ENCODE measurements at places on chromosomes 13 and 19.

DNA sequence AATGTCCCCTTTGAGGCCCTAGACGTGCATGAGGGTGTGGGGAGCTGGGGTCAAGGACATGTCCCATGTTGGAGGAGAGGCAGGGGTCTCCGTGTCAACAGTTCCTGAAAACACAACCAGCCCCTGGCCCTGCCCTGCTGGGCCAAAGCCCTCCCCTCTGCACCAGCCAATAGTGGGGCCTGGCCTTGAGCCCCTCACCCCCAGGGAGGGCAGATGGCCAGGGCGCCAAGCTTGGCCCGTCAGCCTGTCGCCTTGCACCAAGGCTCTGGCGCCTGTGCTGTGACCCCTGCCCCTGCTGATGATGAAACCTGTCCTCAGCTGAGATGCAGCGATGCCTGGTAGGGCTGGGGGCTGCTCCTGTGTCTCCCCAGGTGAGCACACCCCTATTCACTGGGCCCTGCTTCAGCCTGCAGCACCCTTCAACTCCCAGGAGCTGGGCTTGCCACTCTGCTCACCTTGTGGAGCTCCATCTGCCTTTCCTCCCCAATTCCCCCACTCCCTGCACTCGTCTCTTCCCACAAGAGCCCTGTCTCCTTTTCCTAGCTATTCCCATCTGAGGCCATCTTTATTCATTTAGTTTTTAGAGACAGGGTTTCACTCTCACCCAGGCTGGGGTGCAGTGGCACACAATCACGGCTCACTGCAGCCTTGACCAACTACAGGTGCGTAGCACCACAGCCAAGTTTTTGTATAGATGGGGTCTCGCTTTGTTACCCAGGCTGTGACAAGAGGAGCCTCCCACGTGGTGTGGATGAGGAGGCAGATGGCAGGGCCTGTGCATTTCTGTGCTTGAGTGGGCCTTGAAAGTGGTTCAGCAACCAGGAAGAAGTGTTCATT lies 2.1 kb upstream of the HAMP start:
- H3K36me3 ChIP-seq = peaks cover 14% of the 10 kb centered on the region
- no peak overlapping the region for H3K27ac ChIP-seq
- peaks cover 2% of the 10 kb centered on the region for H3K4me1 ChIP-seq

DNA sequence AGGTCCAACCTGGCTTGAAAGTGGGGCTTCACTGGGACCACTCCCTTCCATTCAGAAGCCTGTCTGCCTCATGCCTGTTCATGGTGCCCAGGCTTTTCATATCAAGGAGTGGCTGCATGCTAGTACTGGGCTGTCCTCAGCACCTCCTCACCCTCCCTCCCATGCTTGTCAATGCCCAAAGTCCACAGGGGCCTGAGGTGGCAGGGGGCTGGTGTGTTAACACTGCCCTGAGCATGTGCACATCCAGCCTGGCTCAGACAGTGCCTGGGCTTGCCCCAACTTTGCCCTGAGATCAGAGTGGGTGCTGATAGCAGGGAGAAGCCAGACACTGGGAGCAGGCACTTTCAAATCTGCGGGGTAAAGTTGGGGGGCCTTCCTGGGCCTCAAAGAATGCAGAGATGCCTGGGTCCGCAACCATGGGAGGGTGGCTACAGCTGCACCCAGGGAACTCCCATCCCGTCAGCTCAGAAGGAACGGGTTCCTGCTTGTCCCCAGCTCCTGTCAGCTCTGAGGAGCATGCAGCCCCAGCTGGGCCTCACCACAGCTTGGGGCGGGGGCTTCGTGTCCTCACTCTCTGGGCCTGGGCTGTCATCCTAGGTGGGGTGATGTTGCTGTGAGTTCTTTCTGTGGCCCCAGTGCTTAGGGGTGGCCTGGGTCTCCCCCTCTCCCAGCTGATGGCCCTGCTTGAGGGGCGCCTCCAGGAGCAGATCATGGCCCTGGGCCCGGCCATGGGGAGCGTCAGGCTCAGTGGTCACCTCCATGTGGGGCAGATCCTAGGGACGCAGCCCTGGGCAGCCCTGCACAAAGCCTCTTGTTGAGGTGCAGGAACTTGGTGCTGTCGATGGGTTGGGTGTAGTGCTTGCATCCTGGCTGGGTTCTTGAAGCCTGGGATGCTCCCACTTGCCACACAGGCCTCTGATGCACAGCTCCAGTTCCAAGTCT lies 830.6 kb upstream of the SLITRK5 start:
- no peak for DNase-seq
- no peak overlapping the region for H3K4me3 ChIP-seq
- H3K27ac ChIP-seq = no peak overlapping the region
- no peaks in the 10 kb centered on the region for H3K4me1 ChIP-seq

DNA sequence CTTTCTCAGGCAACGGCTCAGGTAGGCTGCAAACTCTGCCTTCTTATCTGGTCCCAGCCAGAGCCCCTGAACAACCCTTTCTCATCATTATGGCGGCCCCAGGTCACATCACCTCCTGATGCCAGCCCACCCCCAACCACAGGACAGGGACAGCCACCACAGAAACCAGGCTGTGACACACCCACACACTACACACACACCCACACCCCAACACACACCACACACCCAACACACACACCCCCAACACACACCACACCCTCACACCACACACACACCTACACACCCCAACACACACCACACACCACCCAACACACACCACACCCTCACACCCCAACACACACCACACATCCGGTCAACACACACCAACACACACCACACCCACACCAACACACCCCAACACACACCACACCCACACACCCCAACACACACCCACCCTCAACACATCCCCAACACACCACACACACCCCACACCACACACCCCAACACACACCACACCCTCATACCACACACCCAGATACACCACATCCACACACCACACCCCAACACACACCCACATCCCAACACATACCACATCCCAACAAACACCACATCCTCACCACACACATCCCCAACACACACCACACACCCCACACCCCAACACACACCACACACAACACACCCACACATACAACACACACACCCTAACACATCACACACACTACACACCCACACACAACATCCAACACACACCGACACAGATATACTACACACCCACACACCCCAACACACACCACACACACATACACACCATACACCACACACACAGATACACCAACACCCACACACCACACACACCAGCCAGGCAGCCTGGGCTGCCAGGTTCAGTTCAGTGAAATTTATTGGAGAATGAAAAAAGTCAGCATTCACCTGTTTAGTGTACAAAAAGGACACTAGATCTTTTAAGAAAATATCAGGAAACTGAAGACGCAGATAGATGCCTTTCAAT lies 4.2 kb upstream of the ISYNA1 start:
- no peak overlapping the region for H3K4me3 ChIP-seq
- H3K27me3 ChIP-seq = no peaks in the 10 kb centered on the region
- H3K27ac ChIP-seq = peak overlapping the region; percentile 72
- no peak for DNase-seq

GRCh38 chr13:76647550-76647949 lies 238.7 kb downstream of the KCTD12 start:
- H3K27ac ChIP-seq = no peak overlapping the region
- H3K27me3 ChIP-seq = peaks cover 21% of the 10 kb centered on the region
- no peak for DNase-seq
- no peak overlapping the region for H3K4me3 ChIP-seq

GRCh38 chr19:21023901-21024300 lies 3.4 kb downstream of the ZNF430 start:
- H3K4me3 ChIP-seq = peak overlapping the region; percentile 20
- H3K27me3 ChIP-seq = no peaks in the 10 kb centered on the region
- H3K27ac ChIP-seq = peak overlapping the region; percentile 51
- peaks cover 65% of the 10 kb centered on the region for H3K36me3 ChIP-seq
- DNase-seq = peak; percentile 15
- peaks cover 74% of the 10 kb centered on the region for H3K4me1 ChIP-seq

DNA sequence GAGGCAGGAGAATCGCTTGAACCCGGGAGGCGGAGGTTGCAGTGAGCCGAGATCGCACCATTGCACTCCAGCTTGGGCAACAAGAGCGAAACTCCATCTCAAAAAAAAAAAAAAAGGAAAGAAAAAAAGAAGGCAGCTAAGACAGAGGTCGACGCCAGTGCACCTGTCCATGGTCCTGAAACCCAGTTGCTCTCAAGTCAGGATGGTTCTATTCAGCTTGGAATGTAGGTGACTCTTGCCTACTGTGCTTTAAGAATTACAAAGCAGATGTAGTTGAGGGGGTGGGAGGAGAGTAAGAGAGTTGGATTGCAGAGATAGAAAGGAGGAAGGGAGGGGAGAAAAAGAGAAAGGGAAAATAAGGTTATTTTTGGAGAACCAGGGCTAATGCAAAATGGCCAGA lies 18.7 kb downstream of the CACNG7 start:
- H3K36me3 ChIP-seq = no peaks in the 10 kb centered on the region
- H3K27me3 ChIP-seq = peaks cover 2% of the 10 kb centered on the region
- H3K4me3 ChIP-seq = no peak overlapping the region
- H3K27ac ChIP-seq = no peak overlapping the region

- H3K4me1 ChIP-seq = no peaks in the 10 kb centered on the region
- DNase-seq = no peak
- peaks cover 2% of the 10 kb centered on the region for H3K27me3 ChIP-seq
- H3K4me3 ChIP-seq = no peak overlapping the region
Measured at GRCh38 chr19:33556261-33556660, 34.7 kb upstream of the PEPD start.

DNA sequence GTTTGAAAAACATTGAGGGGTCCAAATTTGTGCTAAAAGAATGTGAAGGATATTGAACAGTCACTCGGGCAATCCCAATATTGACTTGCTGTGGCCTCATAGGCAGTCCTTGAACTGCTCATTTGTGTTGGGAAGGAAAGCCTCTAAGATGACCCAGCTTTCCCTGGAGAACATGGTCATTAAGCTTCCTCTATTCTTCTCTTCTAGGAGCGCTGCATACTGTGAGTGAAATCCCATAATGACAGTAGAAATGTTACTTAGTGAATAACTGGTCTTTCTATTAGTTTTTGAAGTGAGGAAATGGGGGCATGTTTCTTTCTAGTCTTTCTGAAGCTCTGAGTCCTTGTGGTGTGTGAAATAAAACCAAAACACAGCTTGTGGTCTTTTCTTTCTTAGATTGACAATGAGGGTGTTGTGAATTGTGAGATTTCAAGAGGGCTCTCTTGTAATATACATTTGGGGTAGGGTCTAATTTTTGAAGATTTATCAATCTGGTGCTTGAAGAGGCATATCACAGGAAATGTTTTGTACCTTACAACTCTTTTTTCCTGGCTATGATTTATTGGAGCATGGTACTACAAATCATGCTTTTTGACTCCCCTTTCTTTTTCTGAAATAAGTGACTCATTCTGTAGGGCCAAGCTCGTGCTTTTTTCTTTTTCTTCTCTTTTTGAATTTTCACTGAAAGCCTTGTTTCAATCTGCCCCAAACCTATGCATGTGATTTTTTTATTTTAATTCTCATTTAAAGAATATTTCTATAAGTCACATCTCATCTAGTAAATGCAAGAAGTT lies 250.8 kb downstream of the OXGR1 start:
- H3K27me3 ChIP-seq = no peaks in the 10 kb centered on the region
- no peaks in the 10 kb centered on the region for H3K4me1 ChIP-seq
- H3K27ac ChIP-seq = no peak overlapping the region
- no peak for DNase-seq
- no peak overlapping the region for H3K4me3 ChIP-seq
- no peaks in the 10 kb centered on the region for H3K36me3 ChIP-seq

- H3K4me1 ChIP-seq = no peaks in the 10 kb centered on the region
- H3K27me3 ChIP-seq = no peaks in the 10 kb centered on the region
- no peak overlapping the region for H3K4me3 ChIP-seq
Measured at GRCh38 chr13:86710896-86711295, 911.7 kb upstream of the SLITRK6 start.

- DNase-seq = peak; percentile 66
- H3K27ac ChIP-seq = peak overlapping the region; percentile 30
- H3K27me3 ChIP-seq = no peaks in the 10 kb centered on the region
- no peaks in the 10 kb centered on the region for H3K36me3 ChIP-seq
- H3K4me3 ChIP-seq = no peak overlapping the region
Measured at GRCh38 chr19:35911790-35912189, 3.7 kb upstream of the TYROBP start.

- no peak overlapping the region for H3K27ac ChIP-seq
- DNase-seq = no peak
Measured at GRCh38 chr19:55186080-55186479, 6.0 kb upstream of the SYT5 start.

DNA sequence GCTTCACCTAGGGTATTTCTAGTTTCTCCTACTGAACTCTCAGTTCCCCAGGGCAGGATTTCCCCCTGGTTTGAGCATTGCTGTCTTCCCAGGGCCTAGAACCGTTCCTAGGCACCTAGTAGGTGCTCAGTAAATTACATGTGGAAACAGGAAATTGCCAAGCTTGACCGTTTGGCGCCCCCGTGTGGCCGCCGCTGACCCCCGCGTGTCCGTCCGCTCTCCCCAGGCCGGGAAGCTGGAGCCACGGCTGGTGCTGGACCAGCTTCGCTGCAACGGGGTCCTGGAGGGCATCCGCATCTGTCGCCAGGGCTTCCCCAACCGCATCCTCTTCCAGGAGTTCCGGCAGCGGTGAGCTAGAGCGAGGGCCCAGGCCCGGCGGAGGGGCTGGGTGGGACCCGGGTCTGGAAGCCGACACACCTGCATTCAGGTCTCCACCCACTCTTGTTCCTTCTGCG lies 55.5 kb downstream of the MYH14 start:
- H3K36me3 ChIP-seq = no peaks in the 10 kb centered on the region
- H3K27ac ChIP-seq = no peak overlapping the region
- peak; percentile 32 for DNase-seq

- H3K36me3 ChIP-seq = no peaks in the 10 kb centered on the region
- no peak overlapping the region for H3K27ac ChIP-seq
- DNase-seq = no peak
- no peaks in the 10 kb centered on the region for H3K4me1 ChIP-seq
Measured at GRCh38 chr13:85367887-85368286, 431.3 kb downstream of the SLITRK6 start.

DNA sequence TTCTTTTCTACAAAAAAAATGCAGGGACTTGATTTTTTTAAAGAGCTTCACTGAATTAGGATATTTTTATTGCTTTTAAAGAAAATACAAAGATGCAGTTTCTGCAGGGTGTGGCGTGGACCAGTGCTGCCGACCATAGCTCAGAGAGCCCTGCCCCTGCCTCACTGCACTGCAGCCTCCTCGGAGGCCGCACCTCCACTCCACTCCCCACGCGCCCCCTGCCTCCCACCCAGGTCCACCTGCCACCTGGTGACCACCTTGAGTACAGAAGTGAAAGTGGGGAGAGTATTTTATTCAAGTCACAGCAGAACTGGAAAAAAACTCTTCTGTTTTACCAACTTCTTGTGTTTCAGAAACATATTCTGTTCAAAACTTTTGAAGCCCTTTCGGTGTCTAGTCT lies 7.9 kb upstream of the F7 start:
- no peak for DNase-seq
- no peaks in the 10 kb centered on the region for H3K4me1 ChIP-seq
- no peak overlapping the region for H3K4me3 ChIP-seq
- no peaks in the 10 kb centered on the region for H3K36me3 ChIP-seq
- H3K27ac ChIP-seq = no peak overlapping the region
- no peaks in the 10 kb centered on the region for H3K27me3 ChIP-seq

- no peak for DNase-seq
- H3K4me3 ChIP-seq = peak overlapping the region; percentile 9
- H3K36me3 ChIP-seq = peaks cover 46% of the 10 kb centered on the region
Measured at GRCh38 chr19:1085676-1086442, 9.3 kb downstream of the POLR2E start.

All from activated CD4-positive, alpha-beta memory T cell treated with anti-CD3 and anti-CD28 coated beads for 36 hours (primary cell).